ENCODE measurements at places on chromosomes 7 and 10. TPM values are rescaled to one million over a fixed set of nuclear protein-coding genes. Genes with fewer than 3 reads are reported as not detected.

The AGAP3 gene
- polyA plus RNA-seq: 120 TPM

The CPN1 gene
- polyA plus RNA-seq: 0.20 TPM

The CLEC5A gene
- not detected for polyA plus RNA-seq

The IFIT1B gene
- not detected for polyA plus RNA-seq

The LIPJ gene
- not detected for polyA plus RNA-seq

The CCSER2 gene
- 2.7 TPM for polyA plus RNA-seq

The LANCL2 gene
- 10.7 TPM for polyA plus RNA-seq

The CHRM2 gene
- 0.32 TPM for polyA plus RNA-seq

GRCh38 chr10:33071857-33072256, 113.8 kb upstream of the ITGB1 start:
- DNase-seq: no peak

DNA sequence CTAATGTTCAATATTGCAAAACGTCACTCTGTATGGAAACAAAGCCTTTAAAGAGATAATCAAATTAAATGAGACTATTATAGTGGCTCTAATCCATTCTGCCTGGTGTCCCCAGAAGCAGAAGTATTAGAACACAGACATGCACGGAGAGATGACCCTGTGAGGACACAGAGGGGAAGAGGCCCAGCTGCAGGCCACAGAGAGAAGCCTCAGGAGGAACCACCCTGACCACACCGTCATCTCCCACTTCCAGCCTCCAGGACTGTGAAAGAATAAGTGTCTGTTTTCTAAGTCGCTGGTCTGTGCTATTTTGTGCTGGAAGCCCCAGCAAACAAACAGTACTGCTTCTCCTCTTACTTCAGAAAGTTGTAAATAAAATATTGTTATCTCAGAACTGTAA, 283.5 kb upstream of the ADARB2 start:
- no peak for DNase-seq

DNA sequence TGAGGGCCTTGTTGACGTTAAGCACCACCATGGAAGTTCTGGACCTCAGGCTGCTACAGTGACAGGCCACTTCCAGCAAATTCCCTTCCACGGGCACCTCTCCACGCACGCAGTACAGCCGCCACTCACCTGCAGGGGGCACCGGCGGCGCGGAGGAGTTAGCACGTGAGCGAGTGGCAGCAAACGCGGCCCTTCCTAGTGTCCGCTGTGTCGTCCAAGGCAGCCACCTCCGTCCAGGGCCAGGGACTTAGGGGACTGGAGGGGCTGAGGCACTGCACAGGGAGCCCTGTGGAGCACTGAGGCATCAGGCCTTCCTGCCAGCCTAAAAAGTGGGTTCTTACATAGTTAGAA, 164.4 kb downstream of the SVIL start:
- peak; percentile 25 for DNase-seq

- DNase-seq: no peak
These were observed 463.2 kb upstream of the GALNT17 start for GRCh38 chr7:70668606-70669358.

DNA sequence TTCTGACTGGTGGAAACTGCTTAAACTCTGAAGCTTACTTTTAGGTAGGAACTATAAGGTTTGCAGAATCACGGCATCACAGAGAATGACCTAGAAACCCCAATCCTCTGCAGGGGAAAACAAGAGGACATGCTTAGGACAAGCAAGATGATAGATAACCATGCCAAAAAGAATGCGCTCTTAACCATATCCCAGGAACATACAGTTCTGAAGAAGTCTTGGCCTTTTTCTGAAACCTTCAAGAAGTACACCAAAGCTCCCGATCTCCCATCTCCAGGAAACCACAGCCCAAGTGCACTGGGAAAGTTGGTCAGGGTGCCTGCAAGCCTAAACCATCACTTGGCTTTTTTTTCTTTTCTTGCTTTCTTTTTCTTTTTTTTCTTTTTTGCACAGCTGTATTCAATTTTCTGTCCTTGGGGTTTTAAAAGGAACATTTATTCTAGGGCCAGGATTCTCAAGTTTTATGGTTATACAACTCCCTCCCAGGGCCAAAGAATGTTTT, 12.2 kb upstream of the SVIL start:
- DNase-seq: no peak

GRCh38 chr7:157952841-157953645, 616.2 kb downstream of the DNAJB6 start:
- no peak for DNase-seq

GRCh38 chr7:108057951-108058481, 55.1 kb upstream of the LAMB1 start:
- DNase-seq: no peak

DNA sequence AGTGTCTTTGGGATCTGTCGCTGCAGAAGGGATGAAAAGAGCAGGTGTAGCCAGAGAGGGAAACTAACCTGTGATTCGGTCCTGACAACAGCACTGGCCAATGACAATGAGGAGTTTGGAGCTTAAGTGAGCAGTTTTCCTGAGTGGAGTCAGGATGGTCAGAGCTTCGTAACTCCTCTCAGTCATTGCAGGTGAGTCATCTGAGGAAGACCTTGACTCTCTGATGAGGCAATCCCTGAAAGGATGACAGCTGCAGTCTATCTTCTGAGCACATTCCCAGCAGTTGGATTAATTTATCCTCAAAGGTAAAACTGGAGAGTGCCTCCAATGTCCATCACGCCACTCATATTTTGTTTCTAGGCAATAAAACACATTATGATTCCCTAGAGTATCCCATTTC, 401.9 kb downstream of the POM121L12 start:
- no peak for DNase-seq

DNA sequence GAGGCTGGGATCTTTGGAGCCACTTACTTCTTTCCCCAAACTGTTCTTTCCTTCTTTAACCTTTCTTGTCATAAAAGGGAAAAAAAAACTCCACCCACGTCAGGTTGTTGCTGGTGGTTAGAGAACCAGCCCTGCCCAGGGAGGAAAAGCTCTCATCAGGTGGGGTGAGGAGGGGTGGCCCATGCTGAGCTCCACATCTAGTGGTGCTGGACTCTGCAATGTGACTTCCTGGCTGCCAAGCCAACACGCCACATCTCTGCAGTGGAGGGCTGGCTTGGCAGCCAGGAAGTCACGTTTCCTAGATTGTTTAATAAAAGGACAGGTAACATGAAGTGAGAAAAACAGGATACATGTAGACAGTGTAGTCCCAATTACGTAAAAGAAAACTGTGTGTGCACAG, 37.4 kb downstream of the WIPF3 start:
- no peak for DNase-seq

- no peak for DNase-seq
These were observed 659.7 kb upstream of the IGFBP3 start for GRCh38 chr7:46580766-46581165.

DNA sequence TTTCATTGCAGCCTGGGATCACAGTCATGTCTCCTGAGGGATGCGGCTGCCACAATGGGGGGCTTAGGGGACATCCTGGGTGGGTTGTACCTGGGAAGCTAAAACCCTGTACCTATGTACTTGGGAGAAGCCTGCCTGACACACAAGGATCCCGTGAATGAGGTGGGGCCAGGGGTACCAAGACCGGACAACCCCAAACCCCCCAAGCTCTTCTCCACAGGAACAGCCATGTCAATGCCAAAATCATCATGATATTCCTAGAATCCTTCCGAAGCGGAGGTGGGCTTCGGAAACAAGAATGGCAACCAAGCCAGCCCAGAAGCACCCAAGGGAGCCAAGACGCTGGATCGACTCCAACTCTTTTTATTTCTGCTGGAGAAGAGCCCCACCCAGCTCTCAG, 260.3 kb upstream of the TCERG1L start:
- DNase-seq: no peak

DNA sequence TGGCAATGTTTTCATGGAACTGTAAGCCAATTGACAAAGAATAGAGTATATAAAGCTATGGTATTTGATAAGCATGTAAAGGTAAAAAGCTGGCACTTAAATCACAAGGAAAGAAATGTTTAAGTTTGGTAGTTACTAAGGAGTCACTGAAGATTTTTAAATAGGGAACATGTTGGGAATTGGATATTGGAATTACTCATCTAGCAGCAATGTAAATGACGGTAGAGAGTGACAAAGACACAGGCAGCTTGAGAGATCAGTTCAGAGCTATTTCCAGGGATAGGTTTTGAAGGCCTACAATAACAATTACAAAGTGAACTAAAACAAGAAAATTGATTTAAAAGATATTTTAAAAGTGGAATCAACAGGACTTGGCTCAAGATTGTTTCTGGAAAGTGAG, 36.8 kb downstream of the SP8 start:
- DNase-seq: no peak

GRCh38 chr10:50740293-50740648, 535 bp downstream of the ASAH2B start:
- DNase-seq: no peak

GRCh38 chr7:72805526-72806494, 22.2 kb downstream of the TYW1B start:
- no peak for DNase-seq

GRCh38 chr7:27689591-27690164, 27.0 kb upstream of the HIBADH start:
- DNase-seq: peak; percentile 55

- DNase-seq: no peak
These were observed 90.3 kb upstream of the IKZF1 start for GRCh38 chr7:50214126-50214670.

GRCh38 chr10:91311601-91312381, 91.3 kb downstream of the PCGF5 start:
- no peak for DNase-seq

DNA sequence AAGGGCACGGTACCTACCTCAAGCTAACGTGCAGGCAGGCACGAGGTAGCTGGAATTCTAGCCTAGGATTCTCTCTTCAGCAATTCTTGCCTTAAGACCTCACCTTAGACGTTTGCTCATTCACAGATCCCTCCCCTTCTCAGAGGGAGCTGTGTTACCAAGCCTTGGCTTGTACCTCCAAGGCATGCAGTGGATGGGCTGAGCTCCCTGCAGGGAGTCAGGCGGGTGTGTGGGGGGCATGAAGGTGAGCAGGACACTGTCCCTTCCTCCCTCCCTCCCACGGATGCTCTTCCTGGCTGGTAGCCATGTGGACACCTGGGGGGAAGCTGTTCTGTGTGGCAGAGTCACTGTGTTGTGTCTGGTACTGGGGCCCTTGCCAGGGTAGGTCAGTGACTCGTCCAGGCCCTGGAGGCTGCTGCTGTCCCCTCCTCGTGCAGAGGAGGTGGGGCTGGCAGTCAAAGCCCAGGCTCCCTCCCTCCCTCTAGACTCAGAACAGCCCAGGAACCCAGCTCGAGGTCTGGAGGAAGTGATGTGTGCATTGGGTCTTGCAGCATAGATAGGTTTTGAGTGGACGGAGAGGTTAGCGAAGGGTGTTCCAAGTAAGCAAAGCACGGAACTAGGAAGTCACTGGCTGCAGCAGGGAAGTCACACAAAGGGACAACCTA, 222.2 kb upstream of the SH2B2 start:
- DNase-seq: no peak

- no peak for DNase-seq
These were observed 43.6 kb upstream of the CARD11 start for GRCh38 chr7:3087243-3087755.
